ENCODE measurements at places on chromosomes 2 and 18.

GRCh38 chr2:228675091-228675490 lies 493.6 kb upstream of the SPHKAP start:
- DNase-seq = no peak

GRCh38 chr2:2102866-2103653 lies 228.0 kb downstream of the MYT1L start:
- DNase-seq = no peak

- no peak for DNase-seq
Measured at GRCh38 chr2:130837175-130837810, 579 bp downstream of the ARHGEF4 start.

GRCh38 chr2:68357605-68358337 lies 7.3 kb upstream of the PLEK start:
- peak; percentile 18 for DNase-seq

- DNase-seq = no peak
Measured at GRCh38 chr18:12408247-12408869, 629 bp downstream of the PRELID3A start.

- DNase-seq = no peak
Measured at GRCh38 chr2:208451061-208451460, 44.5 kb downstream of the PTH2R start.

- no peak for DNase-seq
Measured at GRCh38 chr2:25743132-25743830, 69.9 kb upstream of the DTNB start.

GRCh38 chr2:180368881-180369280 lies 361.8 kb upstream of the CWC22 start:
- no peak for DNase-seq

DNA sequence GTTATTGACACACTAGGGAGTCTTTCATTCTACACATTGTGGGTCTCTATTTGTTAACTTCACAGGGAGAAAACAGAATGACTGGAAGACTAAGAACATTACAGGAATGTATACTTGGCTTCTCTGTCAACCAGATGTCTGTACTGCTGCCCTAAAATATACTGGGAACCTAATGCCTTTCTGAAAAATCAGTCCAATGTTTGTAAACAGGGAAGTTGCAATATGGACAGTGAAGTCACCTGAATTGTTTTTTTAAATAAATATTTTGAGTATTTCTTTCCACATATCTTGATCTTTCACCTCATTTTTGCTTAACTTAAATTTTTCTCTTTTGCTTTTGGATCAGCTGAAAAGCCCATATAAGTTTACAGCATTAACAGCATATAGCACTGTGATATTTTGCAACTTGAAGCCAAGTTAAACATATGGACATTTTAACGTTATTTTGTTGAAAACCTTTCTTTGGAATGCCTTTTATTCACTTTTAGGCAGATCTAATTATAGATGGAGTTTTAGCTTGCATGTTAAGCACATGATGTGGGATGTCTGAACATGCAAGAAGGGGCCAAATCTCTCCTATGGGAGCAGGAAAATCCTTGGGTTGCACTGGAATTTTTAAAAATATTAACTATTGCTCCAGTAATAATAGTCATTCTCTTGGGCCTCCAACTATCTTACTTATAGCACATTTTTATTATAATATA lies 137.7 kb upstream of the TWIST2 start:
- no peak for DNase-seq

DNA sequence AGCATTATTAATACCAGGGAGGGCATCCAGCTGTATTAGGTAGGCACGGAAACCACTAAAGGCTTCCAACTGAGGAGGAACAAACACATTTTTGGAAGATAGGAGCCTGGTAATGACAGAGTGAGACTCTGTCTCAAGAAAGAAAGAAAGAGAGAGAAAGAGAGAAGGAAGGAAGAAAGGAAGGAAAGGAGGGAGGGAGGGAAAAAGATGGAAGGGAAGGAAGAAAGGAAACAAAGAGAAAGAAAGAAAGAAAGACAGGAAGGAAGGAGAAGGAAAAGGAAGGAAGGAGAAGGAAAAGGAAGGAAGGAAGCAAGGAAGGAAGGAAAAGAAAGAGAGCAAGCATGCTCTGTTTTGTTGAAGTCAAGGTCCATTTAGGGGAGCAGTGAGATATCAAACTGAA lies 103.8 kb upstream of the RFX8 start:
- no peak for DNase-seq

GRCh38 chr2:182946958-182947369 lies 80.5 kb upstream of the FRZB start:
- no peak for DNase-seq

- DNase-seq = no peak
Measured at GRCh38 chr2:164103271-164103670, 367.5 kb upstream of the FIGN start.

DNA sequence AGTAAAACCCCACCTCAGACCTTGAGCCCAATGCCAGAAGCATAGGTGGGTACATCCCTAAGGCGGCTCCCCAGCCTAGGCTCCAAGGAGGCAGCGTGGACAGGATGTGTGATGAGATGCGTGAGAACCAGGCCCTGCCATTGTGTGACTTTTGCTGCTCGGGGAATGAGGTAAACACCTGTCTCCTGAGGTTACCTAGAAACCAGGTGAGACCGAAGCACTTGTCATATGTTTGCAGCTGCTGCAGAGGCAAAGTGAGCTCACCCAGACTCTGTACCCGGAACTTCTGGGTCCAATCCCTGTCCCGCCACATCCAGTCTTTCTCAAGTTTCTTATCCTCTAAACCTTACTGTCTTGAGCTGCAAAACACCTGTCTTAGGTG lies 3.4 kb downstream of the FBLN7 start:
- DNase-seq = no peak

DNA sequence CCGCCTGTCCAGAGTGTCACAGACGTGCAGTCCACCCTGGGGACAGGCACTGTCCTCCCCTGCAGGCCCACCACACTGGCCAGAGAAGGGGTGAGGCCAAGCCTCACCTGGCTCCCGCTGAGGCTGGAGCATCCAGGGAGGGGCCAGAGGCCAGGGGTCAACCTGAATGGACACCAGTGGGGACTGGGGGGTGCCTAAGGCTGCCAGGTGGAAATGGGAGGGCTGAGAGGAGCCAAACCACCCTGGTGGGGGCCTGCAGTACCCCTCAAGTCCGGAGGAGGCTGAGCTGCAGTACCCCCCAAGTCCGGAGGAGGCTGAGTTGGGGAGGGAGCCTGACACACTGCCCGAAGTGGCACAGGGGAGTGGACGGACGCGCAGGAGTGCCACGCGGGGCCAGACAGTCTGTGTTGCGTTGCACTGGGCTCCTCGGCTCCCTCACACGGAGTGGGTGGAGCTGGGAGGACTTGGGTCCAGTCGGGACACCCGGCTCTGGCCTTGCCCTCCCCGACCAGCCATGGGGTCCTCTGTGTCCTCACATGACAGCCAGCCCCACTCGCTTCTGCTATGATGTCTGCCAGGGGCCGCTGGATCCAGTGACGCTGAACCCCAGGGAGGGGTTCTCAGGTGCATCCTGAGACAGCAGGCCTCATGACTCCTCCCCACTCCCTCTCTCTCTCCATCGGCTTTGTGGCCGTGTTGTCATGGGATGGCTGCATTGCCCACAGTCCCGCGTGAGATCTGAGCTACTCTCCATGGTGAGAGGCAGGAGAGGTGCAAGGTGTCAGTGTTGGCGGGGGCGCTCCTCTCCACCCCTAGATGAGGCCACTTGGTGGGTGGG lies 22.3 kb upstream of the GPC1 start:
- no peak for DNase-seq

- no peak for DNase-seq
Measured at GRCh38 chr2:9897846-9898245, 53.6 kb upstream of the GRHL1 start.

DNA sequence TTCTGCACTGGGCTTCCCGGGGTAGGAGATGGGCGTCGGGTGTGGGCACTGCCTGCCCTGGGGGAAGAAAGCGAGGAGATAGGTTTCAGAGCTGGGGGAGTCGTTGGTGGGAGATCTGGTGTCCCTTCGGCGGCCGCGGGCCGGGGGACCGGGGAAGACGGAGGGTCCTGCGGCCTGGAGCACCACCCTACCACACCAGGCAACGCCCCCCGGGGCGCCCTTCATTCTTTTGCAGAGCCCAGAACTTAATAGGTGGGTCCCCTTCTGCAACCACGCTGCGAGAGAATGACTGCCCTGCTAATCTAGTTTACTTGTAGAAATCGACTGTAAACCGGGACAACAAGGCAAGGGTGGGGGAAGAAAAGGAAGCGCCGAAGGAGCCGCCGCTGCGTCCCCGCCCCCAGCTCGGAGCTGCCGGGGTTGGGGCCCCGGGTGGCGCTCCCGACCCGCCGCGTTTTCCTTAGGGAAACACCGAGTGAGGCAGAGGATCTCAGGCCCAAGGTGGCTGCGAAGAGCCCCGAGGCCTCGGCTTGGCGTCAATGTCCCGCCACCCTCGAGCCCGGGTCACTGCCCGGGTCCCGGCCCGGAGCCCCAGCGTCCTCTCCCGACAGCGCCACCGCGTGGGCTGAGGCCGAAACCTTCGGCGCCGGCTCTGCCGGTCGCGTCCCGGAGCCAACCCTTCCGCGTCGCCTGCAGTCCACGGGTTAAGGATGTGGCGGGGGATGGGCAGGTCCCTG lies 5.4 kb upstream of the SATB2 start:
- DNase-seq = peak; percentile 44
